Fibroblast of the aortic adventitia (primary cell): ENCODE measurements at places on chromosomes 7 and 10.

GRCh38 chr10:4352414-4352961 lies 473.5 kb upstream of the AKR1E2 start:
- peak; percentile 97 for DNase-seq

DNA sequence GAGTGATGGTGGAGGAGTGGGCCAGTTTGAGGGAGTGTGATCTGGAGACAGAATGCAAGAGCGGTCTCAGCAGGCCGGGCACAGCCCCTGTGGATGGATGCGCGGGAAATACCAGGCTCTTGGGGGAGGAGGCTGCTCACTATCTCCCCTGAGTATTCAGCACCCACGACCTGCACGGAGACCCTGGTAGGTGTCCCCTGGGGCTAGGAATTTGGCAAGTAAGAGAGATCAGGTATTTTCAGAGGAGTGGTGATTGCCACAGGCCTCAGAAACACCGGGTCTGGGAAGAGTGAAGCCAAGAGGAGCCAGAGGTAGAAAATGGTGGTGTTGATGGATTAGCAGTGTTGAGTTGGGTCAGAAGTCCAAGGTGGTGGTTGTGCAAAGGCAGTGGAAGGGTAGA lies 426.3 kb downstream of the PAXIP1 start:
- DNase-seq, result no peak

DNA sequence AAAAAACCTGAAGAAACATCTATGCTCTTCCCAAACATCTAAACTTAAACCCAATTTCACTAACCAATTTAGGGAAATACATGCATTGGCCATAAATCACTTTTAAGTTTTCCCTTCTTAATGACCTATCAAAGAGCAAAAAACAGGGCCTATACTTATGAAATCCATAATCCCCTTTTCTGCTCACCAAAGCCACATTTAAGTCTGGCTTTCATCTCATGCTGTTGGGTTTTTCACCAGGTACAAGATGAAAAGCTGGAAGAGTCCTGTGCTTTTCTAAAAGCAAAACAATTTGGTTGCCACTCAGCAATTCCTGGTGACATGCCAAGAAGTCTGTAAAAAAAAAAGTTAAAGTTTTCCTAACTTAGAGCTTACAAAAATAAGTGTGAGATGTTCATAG lies 92.6 kb downstream of the HPSE2 start:
- DNase-seq, result no peak

- no peak for DNase-seq
Observed at GRCh38 chr7:80981405-80981804, 62.6 kb upstream of the SEMA3C start.

GRCh38 chr7:159310457-159311171 lies 165.9 kb upstream of the VIPR2 start:
- no peak for DNase-seq
